Left lobe of liver (tissue), 2 donors: ENCODE measurements at places on chromosomes 12 and 14. TPM values are rescaled to one million over a fixed set of nuclear protein-coding genes. Genes with fewer than 3 reads are reported as not detected.

DNA sequence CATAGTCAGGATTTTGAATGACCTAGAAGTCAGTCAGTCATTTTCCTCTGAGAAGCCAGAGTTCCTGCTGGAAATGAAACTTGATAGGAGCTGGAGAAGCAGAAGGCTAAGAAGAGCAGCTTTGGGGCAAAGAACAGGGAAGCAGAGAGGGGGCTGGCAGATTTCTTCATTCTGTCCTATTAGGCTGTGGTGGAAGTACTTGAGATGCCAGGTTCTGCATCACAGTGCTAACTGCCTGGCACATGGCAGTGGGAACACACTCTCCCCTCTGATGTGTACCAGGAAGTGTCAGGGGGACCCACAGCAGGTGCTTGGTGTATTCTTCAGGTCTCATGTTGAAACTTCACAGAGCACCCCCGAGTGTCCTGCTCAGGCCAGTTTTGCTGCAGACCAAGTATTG is 61.0 kb downstream of the SUSD6 start:
- DNase-seq, result no peak

Gene ULK1
- total RNA-seq, result 40.3 TPM

- no peak for DNase-seq
Measured at GRCh38 chr12:130251236-130251780, 86.4 kb upstream of the PIWIL1 start.

Gene FLRT2
- 1.7 TPM for total RNA-seq

- no peak for DNase-seq
Measured at GRCh38 chr12:115335594-115335993, 651.6 kb upstream of the TBX3 start.

Gene PLEKHD1
- total RNA-seq, result not detected

Gene PMEL
- 5.4 TPM for total RNA-seq

- no peak for DNase-seq
Measured at GRCh38 chr12:103729499-103729898, 111.5 kb downstream of the NT5DC3 start.

GRCh38 chr14:33916663-33917565 is 34.0 kb downstream of the EGLN3 start:
- no peak for DNase-seq

Gene RFX4
- not detected for total RNA-seq

Gene RD3L
- not detected for total RNA-seq

- DNase-seq, result no peak
Measured at GRCh38 chr12:2834581-2835491, at the start of gene NRIP2. Gene NRIP2, minus strand, starts transcription at chr12:2835035. Its CDS starts 52 bp downstream, at chr12:2834983.

GRCh38 chr12:56193025-56193578 is 3.8 kb upstream of the SMARCC2 start:
- DNase-seq, result peak; percentile 63

- DNase-seq, result peak; percentile 40
Measured at GRCh38 chr14:76759589-76759988, 1.7 kb upstream of the VASH1 start.
